Fibroblast of lung (primary cell): ENCODE measurements at places on chromosomes 2 and 18. TPM values are rescaled to one million over a fixed set of nuclear protein-coding genes. Genes with fewer than 3 reads are reported as not detected.

DNA sequence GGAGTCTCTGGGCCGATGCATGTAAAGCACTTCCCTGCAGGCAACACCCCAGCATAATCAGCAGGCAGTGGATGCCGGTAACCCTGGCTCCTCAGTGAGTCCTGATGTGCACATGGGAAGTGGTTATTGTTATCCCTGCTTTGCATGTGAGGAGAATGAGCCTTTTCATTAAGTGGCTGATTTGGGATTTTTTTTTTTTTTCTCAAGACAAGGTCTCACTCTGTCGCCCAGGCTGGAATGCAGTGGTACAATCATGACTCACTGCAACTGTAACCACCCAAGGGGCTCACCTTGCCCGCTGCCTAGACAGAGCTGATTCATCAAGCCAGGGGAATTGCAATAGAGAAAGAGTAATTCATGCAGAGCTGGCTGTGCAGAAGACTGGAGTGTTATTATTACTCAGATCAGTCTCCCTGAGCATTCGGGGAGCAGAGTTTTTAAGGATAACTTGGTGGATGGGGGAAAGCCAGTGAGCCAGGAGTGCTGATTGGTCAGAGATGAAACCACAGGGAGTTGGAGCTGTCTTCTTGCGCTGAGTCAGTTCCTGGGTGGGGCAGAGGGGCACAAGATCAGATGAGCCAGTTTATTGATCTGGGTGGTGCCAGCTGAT is 95.4 kb downstream of the SOCS6 start:
- peak; percentile 80 for DNase-seq

DNA sequence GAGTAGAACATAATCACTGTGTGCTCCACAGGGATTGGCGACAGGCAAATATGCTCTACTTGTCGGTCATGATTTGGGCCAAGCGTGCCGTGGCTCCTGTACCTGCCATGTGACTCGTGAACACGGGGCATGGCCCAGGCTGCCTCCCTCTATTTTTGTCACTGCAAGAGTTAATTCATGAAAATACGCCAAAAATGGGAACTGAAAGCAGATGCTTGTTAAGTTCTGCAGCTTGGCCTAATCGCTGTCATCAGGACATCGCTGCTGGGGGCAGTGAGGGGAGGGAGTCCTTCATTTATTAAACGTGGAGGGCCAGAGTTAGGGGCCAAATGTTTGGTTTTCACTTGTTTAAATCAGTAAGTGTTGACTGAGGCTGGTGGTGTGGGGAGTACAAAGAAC is 177.8 kb downstream of the BCL2 start:
- DNase-seq, result no peak

- peak; percentile 9 for DNase-seq
These were observed 982.1 kb downstream of the TSN start for GRCh38 chr2:122737429-122738077.

DNA sequence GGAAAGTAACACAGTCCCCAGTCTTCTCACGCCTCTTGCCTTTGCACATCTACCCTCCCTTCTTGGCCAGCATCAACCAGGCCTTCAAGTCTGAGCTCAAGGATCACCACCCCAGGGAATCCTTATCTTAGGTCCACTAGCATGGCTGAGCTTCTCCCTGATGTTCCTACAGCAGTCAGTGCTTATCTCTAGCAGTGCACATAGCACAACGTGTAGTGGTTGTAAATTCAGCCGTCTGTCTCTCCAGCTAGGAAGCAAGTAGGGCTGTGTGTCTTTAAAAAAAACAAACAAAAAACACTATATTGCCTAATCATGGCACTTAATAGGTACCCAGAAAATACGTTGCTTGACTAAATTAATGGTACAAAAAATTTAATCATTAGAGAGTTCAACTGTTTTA is 29.2 kb downstream of the KCNG3 start:
- no peak for DNase-seq

The TMEM200C gene
- 0.02 and 0.10 TPM in 2 replicates for polyA plus RNA-seq

- DNase-seq, result no peak
These were observed 31.4 kb downstream of the MYO5B start for GRCh38 chr18:50163505-50163904.

DNA sequence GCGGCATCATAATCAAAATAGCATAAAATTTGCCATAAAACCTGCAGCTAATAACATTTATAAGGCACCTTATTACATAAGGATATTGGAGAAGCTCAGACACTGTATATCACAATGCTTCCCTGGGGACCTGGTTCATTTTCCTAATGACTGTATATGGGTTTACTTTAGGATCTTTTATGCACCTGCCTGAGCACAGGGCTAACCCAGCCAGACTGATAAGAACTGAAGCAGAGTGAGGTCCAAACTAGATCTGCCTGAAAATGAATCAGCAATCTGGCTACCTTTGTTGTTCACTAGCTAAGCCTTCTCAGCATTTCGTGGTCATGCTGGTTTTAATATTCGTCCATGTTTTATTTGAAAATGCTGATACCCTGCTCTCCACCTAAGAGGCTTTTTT is 1922.3 kb upstream of the CELF4 start:
- no peak for DNase-seq

DNA sequence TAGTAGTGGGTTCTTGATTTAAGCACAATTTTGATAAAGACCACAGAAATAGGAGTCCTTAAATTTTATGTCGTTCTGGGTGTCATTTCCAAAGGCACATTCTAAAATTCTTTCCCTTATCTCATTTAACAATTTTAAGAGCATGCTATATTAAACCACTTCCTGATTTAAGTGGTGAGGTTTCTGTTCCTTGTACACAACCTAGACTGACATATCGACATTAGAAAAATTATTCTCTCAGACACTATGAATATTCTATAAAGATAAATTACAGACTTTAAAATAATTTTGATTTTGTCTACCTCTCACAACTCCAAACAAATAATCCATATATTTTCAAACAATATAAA is 923.8 kb downstream of the LRP1B start:
- DNase-seq, result no peak

GRCh38 chr2:175630280-175631244 is 371.5 kb downstream of the LNPK start:
- DNase-seq, result no peak

GRCh38 chr2:210899131-210899530 is 342.7 kb downstream of the CPS1 start:
- DNase-seq, result no peak

The AFF3 gene
- polyA plus RNA-seq, result 0.24 and 2.5 TPM in 2 replicates

GRCh38 chr2:202858601-202859000 is 13.0 kb downstream of the ICA1L start:
- no peak for DNase-seq

GRCh38 chr2:143429932-143430679 is 300.9 kb downstream of the ARHGAP15 start:
- peak; percentile 65 for DNase-seq

GRCh38 chr2:33616873-33617272 is 17.8 kb upstream of the FAM98A start:
- peak; percentile 38 for DNase-seq

- no peak for DNase-seq
These were observed 551.1 kb upstream of the CELF4 start for GRCh38 chr18:38116716-38117115.

The TRIB2 gene
- 23.4 and 26.1 TPM in 2 replicates for polyA plus RNA-seq

DNA sequence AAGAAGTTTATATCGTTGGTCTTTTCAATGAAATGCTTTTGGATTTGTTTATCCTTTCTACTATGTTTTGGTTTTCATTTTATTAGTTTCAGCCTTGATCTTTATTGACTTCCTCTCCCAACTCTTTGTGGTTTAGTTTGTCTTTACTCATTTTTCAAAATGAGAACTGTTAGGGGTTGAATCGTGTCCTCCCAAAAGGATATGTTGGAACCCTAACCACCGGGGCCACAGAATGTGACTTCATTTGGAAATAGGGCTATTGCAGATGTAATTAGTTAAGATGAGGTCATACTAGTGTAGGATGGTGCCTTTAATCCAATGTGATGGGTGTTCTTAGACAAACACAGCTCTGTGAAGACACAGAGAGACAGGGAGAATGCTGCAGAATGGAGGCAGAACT is 60.4 kb upstream of the IL1R2 start:
- no peak for DNase-seq

- DNase-seq, result no peak
These were observed 25.1 kb upstream of the PLB1 start for GRCh38 chr2:28470759-28471158.

- DNase-seq, result peak; percentile 91
These were observed 109.3 kb downstream of the ANTXR1 start for GRCh38 chr2:69122271-69122670.

The ALLC gene
- polyA plus RNA-seq, result not detected in 2 replicates

DNA sequence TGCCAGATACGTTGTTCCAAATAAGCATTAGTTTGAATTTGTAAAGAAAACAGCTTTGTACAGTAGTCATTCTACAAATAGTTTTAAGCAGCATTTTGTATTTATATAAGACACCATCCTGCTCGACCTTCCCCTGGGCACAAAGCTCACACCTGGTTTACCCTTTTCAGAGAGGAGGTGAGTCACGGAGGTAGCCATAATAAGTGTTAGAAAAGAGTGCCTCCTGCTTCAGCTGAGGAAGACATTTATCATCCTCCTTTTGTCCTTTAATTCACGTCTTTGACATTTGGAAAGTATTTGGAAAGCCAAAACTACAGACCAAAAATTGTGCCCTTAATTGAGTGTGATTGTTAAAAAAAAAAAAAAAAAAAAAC is 6.8 kb downstream of the RAB12 start:
- DNase-seq, result no peak

The MAP3K20 gene
- polyA plus RNA-seq, result 59.3 and 105 TPM in 2 replicates

The DCC gene
- polyA plus RNA-seq, result 0.14 and 0.69 TPM in 2 replicates

DNA sequence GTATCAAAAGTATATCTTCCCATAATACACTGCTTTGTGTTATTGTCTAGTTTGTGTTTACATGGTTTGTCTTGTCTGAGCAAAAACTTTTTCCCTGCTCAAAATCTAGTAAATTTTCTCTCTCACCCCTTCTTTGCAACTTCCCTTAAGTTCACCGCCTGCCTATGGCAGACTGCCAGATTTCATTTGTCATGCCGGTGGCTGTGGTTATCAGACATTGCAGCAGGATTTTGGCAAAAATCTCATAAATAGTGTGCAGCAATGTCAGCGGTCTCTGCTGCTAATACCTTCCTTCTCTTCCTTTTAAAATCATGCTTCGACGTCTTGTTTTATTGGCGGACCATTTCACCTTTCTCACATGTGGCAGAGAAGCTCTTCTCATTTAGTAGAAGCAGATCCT is 45.6 kb upstream of the TMEM178A start:
- peak; percentile 89 for DNase-seq

The CTNNA2 gene
- not detected in 2 replicates for polyA plus RNA-seq

- no peak for DNase-seq
These were observed 107.7 kb downstream of the CBLN2 start for GRCh38 chr18:72436401-72436800.

DNA sequence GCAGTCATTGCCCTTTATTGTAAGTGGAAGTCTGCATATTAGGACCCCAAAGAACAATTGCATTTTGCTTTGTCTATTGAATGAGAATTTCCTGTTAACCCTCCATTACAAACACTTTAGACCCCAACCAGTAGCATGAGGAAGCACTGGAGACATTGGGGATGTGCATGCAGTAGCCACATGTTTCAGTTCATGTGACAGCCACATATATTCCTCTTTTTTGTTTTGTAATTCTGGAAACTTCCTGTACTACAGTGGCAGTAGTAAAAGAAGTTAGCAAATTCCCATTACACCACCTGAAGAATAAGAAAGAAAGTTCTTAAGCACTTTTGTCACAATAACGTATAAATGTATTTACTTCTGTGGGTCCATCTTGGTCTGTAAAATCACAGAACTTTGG is 281.1 kb upstream of the SLC14A2 start:
- DNase-seq, result no peak

DNA sequence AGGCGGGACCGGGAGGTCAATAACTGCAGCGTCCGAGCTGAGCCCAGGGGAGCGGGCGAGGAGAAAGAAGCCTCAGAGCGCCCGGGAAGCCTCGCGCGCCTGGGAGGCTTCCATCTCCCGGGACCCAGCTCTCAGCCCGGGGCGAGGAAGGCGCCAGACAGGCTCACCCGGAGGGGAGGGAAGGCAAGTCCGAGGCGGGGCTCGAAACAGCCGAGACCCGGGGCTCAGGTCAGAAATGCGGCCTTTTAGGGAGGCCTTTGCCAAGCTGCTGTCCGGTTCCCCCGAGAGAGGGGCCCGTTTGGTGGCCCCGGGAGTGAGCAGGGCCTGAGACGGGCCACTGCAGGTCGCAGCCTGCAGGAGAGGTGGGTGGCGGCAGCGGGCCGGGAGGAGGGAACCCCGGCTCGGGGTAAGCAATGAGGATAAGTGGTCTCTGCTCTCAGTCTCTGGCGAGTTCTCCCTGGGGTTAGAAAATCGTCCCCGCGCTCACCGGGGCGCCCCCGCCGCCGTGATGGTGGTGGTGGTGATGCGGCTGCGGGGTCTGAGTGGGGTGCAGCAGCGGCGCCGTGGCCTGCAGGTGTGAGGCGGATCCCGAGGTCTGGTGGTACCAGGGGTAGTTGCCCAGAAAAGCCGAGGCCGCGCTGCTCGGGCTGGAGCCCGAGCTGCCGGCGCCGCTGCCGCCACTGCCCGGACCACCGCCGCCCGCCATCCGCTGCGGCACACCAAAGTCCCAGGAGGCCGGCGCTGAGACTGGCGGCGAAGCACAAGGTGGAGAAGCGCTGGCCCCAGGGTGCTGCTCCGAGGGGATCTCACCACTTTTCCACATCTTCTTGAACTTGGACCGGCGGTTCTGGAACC is 2.4 kb downstream of the DLX2 start:
- DNase-seq, result no peak

The DGKD gene
- polyA plus RNA-seq, result 6.0 and 6.2 TPM in 2 replicates

The MOGAT1 gene
- not detected in 2 replicates for polyA plus RNA-seq

The CCDC138 gene
- 1.7 and 2.6 TPM in 2 replicates for polyA plus RNA-seq

GRCh38 chr18:43130716-43131260 is 15.3 kb upstream of the RIT2 start:
- DNase-seq, result no peak

The RGPD4 gene
- not detected in 2 replicates for polyA plus RNA-seq

GRCh38 chr2:241389697-241390096 is 33.6 kb downstream of the FARP2 start:
- DNase-seq, result no peak

GRCh38 chr2:42086500-42086953 is 38.7 kb downstream of the PKDCC start:
- DNase-seq, result peak; percentile 46

- DNase-seq, result no peak
These were observed 44.7 kb downstream of the GLI2 start for GRCh38 chr2:120780402-120780801.

The SULT1C4 gene
- 0.05 and 0.14 TPM in 2 replicates for polyA plus RNA-seq

DNA sequence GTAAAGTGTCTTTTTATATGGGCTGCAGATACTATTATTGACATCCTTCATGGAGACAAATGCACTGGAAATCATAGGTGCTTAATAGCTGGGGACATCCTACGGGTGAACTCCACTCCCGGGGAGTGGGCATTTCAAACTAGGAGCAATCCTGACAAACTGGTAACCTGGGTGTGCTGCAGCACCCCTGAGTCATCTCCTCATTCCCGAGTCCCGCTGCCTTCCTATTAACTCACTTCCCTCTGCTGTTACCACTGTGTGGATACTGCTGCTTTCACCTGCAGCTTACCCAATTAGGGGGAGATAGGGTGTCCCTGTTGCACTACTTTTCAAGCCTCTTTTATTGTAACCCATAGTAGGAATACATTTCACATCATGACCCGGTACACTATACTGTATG is 134.2 kb downstream of the RAPGEF4 start:
- no peak for DNase-seq
